SK-MEL-5 (cell line): ENCODE measurements at places on chromosomes 1 and 21.

DNA sequence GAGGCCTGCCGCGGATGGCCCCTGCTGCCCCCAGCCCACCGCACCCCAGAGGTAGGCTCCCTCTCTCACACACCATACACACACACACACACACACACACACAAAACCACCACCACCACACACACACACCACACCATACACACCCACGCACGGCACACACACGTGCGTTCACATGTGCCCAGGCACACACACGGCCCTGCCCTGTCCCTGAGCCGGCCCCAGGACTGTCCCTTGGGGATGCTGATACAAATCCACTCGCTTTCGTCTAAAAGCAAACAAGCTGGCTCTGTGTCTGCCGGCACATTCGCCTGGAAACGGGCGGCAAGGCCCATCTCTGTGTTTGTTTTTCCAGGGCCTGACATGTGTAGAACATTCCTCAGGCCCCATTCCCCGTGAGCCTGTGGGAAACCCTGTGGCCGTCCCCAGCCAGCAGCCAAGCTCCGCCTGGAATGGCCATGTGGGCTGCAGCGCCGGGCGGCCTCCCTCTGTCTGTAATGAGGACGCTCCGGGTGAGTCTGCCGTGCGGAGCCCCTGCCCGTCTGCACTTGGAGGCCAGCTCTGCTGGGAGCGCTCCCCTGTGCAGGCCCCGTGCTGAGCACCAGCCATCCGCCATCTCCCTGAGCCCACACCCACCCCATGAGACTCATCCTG, 67.4 kb downstream of the DMRTB1 start:
- DNase-seq, result no peak

DNA sequence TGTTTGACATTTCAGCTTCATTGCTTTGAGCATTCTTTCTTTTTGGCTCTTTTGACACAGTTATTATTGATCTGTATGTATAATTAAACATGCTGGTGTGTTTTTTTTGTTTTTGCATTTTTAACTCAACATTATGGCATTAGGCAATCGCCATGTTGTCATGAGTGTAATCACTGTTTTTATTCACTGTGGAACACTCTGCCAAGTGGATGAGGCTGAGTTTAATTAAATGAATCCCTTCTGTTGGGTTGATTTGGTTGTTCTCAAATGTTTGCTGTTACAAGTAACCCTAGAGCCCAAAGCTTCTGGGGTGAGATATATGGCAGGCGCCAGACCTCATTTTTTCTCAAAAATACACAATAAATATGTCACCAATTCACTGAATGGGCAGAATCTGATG, 428.1 kb downstream of the MATN1 start:
- DNase-seq, result no peak

DNA sequence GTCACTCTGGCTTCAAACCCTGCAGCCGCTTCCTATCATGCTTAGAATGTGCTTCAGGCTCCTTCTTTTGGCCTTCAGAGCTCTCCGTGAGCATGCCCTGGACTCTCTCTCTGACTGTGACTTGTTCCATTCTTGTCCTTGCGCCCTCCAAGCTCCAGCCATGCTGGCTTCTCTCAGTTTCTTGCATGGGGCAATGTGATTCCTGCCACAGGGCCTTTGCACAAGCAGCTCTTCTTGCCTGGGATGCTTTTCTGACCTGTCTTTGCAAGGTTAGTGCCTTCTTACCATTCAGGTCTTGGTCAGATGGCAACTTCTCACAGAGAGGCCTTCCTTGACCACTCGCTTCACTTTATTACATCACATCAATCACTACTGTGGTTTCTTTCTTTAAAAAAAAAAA, 66.1 kb downstream of the NFASC start:
- no peak for DNase-seq

GRCh38 chr1:3695326-3696217, 43.3 kb downstream of the TP73 start:
- DNase-seq, result peak; percentile 77

DNA sequence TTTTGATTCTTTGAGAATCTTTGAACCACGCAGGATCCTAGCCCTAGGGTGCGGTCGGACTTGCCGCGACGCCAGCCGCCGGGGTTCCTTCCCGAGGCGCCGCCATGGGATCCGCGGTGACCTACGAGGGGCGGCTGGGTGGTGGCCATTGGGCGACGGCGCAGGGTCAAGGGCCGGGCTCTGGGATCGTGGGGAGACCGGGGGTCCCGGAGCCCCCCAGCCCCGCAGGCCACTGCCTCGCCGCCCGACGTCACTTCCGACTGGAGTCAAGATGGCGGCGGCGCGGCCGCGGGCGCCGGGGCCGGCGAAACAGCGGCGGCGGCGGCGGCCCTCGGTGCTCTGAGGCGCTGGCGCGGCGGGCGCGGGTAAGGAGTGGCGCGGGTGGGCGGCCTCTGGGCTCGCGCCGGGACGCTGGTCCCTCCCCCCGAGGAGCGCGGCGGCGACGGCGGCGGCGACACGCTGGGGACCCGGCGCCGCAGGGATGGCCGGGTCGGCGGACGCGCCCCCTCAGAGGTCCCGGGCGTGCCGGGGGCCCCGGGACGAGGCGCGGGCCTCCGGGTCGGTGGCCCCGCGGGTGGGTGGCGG, at the start of gene PRDM2:
TSS of gene PRDM2 (plus strand) at position 253 of the 585 bp plus-strand sequence. CDS start 15,418 bp downstream, outside the sequence.
- peak; percentile 37 for DNase-seq

DNA sequence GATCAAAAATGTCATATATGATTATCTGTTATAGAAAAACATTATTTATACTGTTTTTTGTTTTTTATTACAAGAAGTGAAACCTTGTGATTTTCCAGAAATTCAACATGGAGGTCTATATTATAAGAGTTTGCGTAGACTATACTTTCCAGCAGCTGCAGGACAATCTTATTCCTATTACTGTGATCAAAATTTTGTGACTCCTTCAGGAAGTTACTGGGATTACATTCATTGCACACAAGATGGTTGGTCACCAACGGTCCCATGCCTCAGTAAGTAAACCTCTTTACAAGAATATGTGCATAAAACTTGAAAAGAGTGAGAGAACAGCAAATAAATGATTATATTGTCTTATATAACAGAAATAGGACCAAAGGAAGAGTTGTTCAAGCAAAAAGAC, 14.5 kb downstream of the CFHR4 start:
- peak; percentile 22 for DNase-seq

DNA sequence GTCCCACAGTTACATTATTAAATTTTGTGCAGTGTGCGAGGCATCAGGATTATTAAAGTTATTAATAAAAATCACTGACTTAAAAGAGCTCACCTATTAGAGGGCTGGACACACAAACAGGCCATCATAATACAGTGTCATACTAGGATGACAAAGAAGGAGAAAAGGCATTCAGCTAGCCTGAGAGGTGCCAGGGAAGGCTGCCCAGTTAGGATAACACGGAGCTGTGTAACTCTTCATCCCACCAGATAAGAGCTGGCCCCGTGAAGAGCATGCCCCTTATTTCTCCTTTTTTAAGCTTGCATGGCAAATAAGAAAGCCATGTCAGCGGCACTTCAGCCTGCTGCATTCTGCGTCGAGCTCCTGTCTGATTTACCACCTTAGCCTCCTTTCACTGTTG, 109.5 kb downstream of the KCNK1 start:
- no peak for DNase-seq

DNA sequence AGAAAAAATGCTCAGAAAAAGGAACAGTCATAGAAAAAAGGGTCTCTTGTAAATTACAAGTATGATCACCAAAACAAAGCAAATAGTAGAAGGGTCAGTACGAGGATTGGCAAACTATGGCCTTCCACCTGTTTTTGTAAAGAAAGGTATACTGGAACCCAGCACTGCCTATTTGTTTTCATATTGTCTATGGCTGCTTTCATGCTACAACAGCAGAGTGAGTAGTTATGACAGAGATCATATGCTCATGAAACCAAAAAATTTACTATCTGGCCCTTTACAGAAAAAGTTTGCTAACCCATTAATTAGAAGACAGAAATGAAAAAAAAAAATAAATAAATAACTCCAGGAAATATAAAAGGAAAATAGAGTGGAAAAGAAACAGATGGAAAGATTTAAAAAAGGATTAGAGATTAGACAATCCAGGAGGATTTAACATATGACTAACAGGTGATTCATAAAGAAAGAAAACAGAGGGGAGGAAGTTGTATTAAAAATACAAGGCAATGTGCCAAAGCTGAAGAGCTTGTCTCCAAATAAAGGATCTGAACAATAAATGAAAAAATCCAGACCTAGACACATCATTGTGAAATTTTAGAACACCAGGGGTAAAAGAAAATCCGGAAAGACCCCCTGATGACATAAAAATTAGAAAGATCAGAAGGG, 108.5 kb upstream of the SERTAD4 start:
- no peak for DNase-seq

- DNase-seq, result no peak
These were observed 301.8 kb upstream of the DUSP10 start for GRCh38 chr1:222043444-222044292.

DNA sequence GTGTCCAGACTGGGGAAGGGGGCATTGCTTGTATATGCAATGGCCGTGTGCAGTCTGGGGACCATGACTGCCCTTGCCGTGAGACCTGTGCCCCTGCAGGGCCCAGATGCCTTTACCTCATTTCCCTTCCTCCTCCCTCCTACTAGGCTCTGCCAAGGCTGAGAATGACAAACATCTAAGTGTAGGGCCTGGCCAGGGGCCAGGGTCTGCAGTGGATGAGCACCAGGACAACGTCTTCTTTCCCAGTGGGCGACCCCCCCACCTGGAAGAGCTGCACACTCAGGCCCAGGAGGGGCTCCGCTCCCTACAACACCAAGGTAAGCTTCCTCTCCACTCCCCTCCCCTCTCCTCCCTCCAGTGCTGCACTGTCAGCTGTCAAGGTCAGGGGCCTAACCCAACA, 49.5 kb downstream of the YARS1 start:
- no peak for DNase-seq

- no peak for DNase-seq
These were observed 525.6 kb upstream of the CAMK1G start for GRCh38 chr1:209057901-209058300.

DNA sequence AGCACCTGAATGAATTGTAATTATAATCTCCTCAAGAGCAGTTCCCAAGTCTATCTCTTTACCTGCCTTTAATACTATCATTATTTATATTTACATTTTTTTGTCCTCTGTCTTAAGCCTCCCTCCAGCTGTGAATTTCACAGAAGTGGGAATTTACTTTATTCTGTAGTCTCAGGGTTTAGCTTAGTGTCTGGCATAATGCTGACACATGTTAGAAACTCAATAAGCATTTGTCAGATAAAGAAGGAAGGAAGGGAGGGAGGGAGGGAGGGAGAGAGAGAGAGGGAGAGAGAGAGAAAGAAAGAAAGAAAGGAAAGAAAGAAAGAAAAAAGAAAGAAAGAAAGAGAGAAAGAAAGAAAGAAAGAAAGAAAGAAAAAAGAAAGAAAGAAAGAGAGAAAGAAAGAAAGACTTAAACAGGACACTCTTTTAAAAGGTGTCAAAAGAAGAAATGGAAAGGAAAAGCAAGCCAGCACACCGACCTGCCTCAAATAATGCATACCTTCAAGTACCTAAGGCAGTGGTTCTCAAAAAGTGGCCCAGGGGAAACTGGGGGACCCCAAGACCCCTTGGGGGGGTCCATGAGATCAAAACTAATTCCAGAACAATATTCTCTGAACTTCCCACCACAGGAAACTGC, 1.8 kb upstream of the PGLYRP4 start:
- DNase-seq, result no peak

DNA sequence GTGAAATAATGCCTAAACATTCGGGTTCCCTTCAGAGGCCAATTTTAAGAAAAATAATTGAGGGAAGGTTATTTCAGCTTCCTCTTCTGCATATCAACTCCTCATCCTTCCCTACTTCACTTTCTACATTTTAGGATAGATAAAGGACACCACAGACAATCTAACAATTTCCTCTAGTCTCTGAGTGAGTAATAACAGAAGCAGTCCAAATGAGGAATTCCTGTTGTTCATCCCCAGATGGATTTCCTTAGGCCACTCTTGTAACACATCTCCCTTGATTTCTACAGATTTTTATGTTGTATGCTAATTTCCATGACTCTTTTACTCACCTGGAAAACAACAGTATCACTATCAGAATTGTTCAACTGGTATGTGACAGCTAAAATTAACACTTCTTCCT, 87.7 kb upstream of the LYPLAL1 start:
- no peak for DNase-seq

DNA sequence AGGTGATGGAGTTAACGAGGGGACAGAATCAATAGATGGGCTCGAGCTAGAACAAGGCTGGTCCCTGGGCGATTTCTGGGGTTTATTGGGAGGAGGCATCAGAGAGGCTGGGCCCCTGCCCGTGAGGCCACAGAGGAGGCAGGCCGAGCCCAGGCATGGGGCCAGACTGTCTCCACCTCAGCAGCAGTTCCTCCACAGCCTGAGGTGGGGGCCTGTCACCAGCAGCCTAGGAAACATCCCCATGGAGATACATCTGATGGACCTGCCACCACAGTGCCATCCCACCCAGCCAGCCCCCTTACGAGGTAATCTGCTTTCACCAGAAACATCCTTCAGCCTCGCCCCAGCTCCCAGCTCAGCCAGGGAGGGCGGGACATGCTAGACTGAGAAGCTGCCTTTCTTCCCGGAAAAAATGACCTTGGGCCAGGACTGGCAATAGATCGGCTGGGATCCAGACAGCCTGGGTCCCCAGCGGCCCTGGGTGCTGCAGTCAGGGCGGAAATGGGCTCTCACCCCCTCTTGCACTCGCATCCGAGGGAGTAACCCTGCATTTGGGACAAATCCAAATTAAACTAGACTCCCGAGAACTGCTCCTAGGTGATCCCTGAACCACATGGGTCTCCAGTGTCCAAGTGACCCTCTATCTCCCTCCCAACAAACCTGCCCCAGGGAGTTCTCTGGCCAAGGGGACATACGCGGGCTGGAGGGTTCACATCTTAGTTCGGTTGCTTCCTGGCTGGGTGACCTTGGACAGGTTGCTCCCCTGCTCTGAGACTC, 10.0 kb upstream of the EPHA8 start:
- DNase-seq, result no peak

GRCh38 chr1:99728494-99729235, 37.8 kb downstream of the FRRS1 start:
- DNase-seq, result peak; percentile 76

DNA sequence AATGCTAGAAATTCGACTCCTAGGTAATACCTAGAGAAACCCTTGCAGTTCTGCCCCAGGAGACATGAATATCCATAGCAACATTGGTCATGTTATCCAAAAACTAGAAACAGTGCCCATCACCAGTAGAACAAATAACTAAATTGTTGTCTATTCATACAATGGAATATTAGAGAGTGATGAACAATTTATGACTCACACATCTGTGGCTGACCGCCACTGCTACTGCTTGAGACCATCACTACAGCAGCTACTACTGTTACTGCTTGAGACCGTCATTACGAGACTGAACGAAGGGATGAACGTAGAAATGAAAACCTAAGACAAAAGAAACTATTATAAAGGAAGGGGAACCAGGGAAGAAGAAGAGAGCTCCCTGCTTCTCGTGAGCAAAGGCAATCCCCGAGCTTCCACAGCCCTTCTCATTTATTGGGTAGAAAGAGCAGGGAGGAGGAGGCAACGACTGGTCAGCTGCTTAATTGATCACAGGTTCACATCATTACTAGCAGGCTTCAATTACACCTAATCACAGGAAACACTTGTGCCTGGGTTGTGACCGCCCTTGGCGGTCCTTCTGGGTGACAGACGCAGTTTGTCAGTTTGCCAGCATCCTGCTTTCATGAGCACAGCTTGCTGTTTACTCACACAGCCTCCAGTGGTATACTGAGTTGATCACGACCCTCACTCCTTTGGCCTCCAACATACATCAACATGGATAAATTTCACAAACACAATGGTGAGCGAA, 14.1 kb upstream of the PADI4 start:
- peak; percentile 71 for DNase-seq

- DNase-seq, result no peak
These were observed 66.0 kb downstream of the SYDE2 start for GRCh38 chr1:85134583-85135391.

- no peak for DNase-seq
These were observed 22.5 kb downstream of the XCL1 start for GRCh38 chr1:168598892-168599291.

- no peak for DNase-seq
These were observed 102.2 kb downstream of the RGL1 start for GRCh38 chr1:183907070-183907469.
